ENCODE measurements at places on chromosomes 12 and 14.
A peak's percentile ranks its signal among the peaks of the same experiment; 100 is the strongest.

DNA sequence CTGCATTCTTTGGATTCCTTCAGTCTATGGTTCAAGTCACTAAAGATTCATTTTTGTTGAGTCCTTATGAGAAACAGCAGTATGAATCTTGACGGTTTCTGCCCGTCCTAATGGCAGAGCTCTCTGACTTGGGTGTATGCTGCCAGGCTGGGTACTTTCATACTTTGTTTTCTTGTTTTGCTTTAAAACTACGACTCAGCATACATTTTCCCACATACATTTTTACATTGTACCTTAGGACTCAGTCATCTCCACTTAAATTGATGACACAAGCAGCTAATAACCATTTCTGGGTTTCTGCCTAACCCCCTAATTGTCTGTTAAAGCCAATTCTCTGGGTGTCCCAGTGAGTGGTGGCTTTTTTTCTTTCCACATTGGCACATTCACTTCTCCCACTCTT lies 4.8 kb upstream of the DDX55 start:
- no peak for DNase-seq

GRCh38 chr14:75794615-75795038 lies 133.6 kb downstream of the TTLL5 start:
- peak; percentile 68 for DNase-seq

DNA sequence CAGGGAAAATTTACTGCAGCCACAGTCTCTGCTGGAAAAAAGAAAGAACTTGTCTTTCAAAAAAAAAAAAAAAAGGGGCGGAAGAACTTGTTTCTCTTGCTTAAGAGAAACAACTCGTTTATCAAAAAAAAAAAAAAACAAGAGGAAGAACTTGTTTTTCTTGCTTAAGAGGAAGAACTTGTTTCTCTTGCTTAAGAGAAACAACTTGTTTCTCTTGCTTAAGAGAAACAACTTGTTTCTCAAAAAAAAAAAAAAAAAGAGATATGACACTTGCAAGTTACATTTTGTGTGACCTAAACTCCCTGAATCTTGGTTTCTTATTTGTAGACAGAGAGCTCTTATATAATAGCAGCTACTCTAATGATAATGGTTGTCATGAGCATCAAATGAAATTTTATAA lies 44.7 kb upstream of the USP15 start:
- DNase-seq = no peak

DNA sequence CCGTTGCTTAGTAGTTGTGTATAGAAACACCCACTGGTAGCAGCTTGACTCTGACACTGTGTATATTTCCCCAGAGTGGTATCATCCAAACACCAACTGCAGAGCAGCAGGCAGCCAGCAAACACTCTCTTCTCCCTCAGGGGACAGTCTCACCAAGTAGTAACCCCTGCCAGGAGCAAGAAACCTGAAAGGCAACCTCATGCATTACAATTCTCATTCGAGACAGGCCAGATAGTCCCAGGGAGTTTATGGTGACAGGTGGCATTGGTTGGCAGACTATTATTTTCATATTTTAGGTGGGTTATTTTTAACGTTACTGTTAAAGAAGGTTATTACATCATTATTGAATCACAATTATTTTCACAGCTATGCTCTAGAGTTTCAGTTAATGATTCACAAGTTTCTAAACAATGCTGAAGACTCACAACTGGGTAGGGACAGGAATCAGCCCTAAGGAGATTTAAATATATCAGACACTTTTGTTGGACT lies 222.8 kb downstream of the EGLN3 start:
- DNase-seq = no peak

GRCh38 chr12:45959728-45960127 lies 30.6 kb downstream of the SCAF11 start:
- DNase-seq = no peak

- no peak for DNase-seq
Observed at GRCh38 chr14:32625211-32625610, 296.1 kb downstream of the AKAP6 start.

GRCh38 chr12:131142891-131143657 lies 189.4 kb downstream of the ADGRD1 start:
- DNase-seq = no peak

DNA sequence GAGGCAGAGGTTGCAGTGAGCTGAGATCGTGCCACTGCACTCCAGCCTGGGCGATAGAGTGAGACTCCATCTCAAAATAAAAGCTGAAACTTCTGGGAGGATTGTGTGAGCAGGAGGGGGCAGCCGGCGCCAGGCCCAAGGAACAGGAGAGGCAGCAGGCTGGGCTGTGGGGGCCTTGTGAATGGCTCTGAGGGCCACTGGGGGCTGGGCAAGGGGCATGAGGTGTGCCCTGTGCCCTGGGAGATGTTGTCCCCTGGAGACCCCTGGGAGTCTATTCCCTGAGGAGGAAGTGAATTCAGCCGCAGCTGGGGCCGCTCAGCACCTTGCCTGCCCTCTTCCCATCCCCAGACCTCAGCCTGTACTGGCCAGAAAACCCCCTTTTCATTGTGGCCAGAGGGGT lies 4.9 kb downstream of the LBHD2 start:
- DNase-seq = no peak

DNA sequence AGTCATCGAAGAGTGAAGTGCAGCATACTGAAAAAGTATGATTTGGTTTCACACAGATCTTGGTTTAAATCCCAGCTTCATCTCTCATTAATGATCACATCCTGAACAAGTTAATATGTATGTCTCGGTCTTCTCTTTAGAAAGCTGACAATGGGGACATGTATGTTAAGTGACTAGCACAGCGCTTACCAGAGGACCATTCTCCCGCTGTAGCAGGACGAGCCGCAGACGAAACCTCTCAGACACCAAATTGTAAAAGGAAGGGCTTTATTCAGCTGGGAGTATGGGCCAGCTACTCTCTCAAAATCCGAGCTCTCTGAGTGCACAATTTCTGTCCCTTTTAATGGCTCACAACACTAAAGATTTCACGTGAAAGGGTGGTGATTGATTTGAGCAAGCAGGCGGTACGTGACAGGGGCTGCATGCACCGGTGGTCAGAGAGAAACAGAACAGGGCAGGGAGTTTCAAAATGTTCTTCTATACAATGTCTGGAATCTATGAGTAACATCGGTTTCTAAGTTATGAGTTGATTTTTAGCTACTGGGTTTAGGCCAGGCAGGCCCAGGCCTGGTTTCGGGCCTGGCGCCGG lies 682.4 kb downstream of the DIO2 start:
- DNase-seq = no peak

- DNase-seq = no peak
Observed at GRCh38 chr12:124507188-124508109, 60.0 kb downstream of the NCOR2 start.

DNA sequence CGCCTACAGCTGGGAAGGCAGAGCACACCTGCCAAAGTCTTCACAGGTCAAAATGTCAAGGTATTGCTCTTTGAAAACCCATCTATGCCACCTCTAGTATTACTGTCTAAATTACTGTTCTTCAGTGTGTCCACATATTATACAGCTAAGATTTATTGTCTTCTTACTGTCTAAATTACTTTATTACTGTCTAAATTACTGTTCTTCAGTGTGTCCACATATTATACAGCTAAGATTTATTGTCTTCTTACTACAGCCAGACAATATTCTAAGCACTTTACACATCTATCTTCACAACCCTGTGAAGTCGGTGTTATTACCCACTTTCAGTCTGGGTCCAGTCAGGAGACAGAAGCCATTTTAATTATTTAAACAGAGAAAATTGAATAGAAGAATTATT lies 173.9 kb downstream of the MYRFL start:
- no peak for DNase-seq

GRCh38 chr14:30655658-30656057 lies 33.5 kb downstream of the SCFD1 start:
- no peak for DNase-seq

- DNase-seq = no peak
Observed at GRCh38 chr12:9735601-9736000, 2.7 kb upstream of the CLECL1 start.

Data from NCI-H524 (cell line).